Right renal pelvis (tissue), 4 donors: ENCODE measurements at places on chromosomes 1 and 21. TPM values are rescaled to one million over a fixed set of nuclear protein-coding genes. Genes with fewer than 3 reads are reported as not detected.

DNA sequence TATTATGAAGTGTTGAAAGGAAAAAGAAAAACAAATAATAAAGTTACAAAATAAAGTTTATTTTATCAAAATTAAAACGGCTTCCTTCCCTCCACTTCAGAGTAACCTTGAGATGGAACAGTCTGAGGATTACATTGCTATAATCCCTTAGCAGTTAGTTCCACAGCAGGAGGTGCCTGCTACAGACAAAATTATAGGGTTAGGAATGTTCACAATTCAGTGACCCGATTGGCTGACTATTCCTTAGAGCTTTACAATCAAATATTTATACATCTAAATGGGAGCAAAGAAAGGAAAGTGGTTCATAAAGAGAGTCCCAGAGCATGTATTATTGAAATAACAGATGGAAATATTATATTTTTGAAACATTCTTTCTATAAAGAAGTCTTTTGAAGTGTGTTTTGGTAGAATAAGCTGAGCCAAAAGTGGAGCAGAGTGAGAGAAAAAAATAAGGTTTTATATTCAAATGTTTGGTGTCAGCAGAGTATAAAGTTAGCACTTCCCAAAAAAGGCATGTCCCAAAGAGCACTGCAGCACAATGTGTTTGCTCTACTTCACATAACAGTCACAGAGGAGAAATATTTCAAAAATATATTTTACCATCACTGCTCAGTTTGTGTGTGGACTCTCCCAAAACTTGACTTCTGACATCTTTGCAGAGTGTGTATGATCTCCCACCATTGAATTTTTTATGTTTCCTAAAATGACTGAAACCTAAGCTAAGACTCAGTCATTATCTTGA is 71.4 kb upstream of the GORAB start:
- DNase-seq, result no peak

DNA sequence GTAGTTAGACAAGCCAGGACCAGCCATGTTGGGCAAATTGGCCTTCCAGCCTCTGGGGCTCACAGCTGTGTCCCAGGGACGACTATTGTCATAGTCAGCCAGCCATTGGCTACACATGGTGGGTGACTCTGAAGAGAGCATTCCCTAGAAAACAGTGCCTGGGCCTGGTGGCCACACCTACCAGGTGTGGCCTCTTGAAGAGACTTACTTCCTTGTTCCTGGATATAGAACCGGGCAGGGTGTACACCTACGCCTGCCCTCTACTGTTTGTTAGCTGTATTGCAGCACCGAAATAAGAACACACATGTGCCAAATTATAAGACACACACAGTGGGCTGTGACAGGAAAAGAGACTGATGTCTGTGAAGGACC is 134.6 kb upstream of the ARHGEF16 start:
- DNase-seq, result no peak

DNA sequence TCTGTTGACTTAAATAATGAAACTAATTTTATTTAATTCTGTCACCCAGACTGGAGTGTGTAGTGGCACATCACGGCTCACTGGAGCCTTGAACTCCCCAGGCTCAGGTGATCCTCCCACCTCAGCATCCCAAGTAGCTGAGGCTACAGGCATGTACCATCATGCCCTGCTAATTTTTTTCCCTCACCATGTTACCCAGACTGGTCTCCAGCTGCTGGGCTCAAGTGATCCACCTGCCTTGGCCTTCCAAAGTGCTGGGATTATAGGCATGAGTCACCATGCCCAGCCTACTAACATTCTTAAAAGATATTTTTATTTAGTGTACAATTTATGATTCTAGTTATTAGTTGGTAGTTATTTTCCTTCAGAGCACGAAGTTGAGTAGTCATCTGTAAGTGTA is 49.5 kb downstream of the NRDC start:
- no peak for DNase-seq

The RCC2 gene
- 97.7 TPM for polyA plus RNA-seq

DNA sequence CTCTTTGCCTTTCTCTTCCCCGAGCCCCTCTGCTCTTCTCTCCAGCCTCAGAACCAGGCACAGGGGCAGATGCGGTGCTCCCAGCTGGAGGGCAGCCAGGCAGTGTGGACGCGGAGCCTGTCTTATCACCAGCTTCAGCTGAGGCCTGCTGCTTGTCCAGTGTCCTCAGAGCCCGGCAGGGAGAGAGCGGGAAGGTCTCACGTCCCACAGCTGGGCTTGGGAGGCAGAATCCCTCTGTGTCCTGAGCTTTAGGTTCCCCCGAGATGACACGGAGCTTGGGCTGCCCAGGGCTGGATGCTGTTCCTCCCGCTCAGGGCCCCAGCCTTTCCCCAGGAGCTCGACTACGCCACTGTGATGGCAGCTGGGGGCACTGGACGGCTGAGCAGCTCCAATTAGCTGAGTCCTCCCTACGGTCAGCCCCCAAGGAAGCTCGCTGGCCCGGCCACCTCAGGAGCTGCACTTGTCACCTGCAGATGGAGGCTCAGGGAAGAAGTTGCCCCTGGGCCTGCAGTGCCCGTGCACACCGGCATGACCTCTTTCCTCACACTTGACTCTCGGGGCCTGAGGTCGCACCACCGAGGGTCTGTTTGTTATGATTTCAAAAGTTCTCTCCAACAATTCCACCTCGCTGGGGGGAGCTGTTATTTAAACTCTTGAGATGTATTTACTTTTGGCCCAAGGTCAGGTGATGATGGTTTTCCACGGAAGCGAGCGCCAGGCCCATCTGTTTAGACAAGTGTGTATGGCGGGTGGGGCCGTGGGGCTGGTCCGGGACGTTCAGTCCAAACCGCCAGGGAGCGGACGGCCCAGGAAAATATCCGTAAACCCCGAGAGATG is 127.3 kb downstream of the SIK1 start:
- no peak for DNase-seq

GRCh38 chr1:240004086-240004749 is 87.5 kb upstream of the FMN2 start:
- no peak for DNase-seq

The RBP7 gene
- polyA plus RNA-seq, result 35.6 TPM

The LRRC39 gene
- 3.8 TPM for polyA plus RNA-seq

The LCE1F gene
- polyA plus RNA-seq, result not detected

DNA sequence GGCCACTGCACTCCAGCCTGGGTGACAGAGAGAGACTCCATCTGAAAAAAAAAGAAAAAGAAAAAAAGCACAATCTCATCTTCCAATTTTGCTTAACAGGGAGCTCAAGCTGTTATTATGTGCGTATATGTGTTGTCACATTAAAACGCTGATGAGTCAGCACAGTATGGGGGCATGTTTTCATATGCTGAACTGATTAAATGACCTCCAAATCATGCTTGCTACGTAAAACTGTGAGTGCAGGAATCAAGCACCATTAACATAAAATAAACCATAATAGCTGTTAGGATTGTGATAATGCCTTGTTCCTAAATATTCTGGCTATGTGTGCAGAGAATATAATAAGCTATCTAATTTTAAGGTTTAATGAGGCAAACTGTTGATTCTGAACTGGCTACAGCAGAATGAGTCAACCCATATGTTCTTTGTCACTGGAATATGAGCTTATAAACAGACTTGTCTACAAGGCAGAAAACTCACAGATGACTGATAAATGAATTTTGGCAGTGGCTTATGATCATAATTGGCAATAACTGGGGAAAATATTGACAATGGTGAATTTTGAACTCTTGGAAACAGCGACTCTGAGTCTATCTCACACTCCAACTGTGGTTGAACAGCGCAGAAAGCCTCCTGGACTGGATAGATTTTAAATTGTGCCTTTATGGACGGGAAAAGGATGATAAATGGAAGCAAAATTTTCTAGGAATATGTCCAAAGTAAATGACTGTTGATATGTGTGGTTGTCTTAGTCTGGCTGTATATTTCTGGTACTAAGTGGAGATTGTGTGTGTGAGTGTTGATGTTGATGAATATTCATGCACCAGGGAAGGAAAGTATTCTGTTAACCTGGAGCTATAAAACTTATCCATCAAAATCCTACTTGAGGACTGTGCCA is 75.5 kb downstream of the VCAM1 start:
- peak; percentile 15 for DNase-seq

GRCh38 chr1:152049291-152050083 is 12.7 kb upstream of the S100A11 start:
- no peak for DNase-seq

DNA sequence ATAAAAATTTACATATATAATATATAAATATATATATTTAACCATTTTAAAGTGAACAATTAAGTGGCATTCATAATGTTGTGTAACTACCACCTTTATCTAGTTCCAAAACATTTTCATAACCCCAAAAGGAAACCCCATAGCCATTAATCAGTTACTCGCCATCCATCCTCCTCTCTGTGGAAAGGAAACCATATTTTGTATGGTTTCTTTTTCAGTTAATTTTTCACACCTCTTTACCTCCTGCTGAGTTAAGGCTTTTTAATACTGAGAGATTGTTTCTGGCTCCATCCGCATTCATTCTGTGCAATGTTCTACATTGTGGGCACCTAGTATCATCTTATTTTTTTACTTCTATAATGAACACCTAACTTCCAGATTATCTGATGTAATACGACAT is 512.1 kb downstream of the LMO4 start:
- no peak for DNase-seq

GRCh38 chr1:169048043-169048442 is 58.4 kb upstream of the ATP1B1 start:
- no peak for DNase-seq

The IL22RA1 gene
- polyA plus RNA-seq, result 3.2 TPM

GRCh38 chr1:220182656-220183055 is 88.7 kb downstream of the IARS2 start:
- no peak for DNase-seq

DNA sequence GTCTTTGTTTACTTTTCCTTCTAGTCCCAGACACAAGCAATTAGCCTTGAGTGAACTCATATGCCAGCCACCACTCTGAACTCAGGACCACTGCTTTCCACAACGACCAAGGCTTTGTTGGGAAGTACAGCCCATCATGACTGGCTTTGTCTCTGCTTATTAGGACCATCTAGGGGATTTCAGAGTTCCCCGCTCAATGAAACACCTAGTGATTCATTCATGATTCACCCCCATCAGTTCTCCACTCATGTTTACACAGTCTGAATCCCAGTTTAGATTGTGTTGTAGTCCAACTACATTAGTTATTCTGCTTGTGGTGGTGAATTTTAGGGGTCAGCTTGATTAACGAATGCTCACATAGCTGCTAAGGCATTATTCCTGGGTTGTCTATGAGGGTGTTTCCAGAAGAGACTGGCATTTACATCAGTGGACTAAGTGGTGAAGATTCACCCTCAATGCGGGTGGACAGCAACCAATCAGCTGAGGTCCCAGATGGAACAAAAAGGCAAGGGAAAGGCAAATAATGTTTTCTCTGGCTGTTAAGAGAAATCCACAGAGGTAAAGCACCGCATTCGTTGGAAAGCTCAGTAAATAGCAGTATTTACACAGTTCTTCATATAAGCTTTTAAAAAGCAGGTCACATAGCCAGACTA is 122.7 kb downstream of the RGS21 start:
- DNase-seq, result no peak

The FCER1G gene
- 12.0 TPM for polyA plus RNA-seq

The RNU1-1 gene
- not detected for polyA plus RNA-seq

The F11R gene
- 94.6 TPM for polyA plus RNA-seq

GRCh38 chr1:28437264-28437923 is 67.9 kb downstream of the PHACTR4 start:
- DNase-seq, result no peak
